Activated CD8-positive, alpha-beta memory T cell treated with anti-CD3 and anti-CD28 coated beads, Interleukin-2, amount 10 ng/mL, durations not matched to agents 7 days and 5 days (primary cell): ENCODE measurements at places on chromosomes 4 and X.

DNA sequence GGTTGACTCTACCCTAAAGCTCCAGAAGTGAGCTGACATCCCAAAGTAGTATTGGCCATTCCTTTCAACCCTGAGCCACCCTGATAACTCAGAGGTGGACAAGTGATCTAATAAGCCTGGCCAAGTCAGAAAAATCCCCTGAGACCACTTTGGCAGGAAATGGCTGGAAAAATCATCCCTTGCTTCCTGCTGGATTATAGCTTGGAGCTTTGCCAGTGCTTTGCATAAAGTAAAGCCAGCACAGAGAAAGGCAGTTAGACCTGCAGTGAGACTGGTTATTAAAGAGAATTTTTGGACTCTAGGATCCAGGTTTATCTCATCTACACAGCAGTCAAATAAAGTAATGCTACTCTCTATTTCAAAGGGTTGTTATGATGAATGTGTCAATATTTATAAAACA, 6.4 kb downstream of the CXCL3 start:
- DNase-seq = no peak

GRCh38 chrX:1502241-1502640, 34.7 kb downstream of the P2RY8 start:
- DNase-seq = no peak

- DNase-seq = no peak
Measured at GRCh38 chr4:76301775-76302162, 4.8 kb upstream of the STBD1 start.

DNA sequence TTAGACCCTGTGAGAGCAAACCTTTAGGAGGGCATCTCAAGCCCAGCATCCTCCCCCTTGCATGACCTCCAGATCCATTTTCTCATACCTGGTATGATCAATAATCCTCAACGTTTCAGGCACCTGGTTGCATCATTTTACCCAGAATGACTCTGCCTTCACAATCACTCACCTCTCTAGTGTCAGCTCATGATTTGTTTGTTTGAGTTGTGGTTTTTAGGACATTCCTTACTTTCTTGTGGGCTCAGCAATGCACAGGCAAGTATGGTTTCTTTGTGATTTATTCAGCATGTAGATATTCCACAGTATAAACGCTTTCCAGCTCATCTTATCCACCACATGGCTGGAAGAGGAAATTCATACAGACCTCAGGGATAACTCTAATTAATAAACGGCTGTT, 93.6 kb upstream of the CPEB2 start:
- DNase-seq = no peak

DNA sequence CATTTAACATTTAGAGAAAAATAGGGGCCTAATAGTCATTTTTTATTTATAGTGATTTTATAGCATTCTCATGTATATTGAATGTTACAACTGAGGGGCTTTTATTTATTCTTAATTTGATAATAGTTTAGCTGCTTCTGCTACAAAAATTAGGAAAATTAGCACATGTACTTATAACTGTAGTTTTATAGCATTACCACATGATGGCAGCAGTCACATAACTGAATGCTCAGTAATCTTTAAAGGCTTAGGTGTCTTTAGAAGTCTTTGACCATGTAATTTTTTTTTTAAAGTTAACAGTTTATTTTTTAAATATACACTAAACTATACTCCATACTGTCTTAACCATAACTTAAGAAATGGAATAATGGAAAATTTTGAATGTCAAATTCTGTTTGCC, 136.6 kb downstream of the STAG2 start:
- DNase-seq = no peak
